ENCODE measurements at places on chromosomes 4 and X. TPM values are rescaled to one million over a fixed set of nuclear protein-coding genes. Genes with fewer than 3 reads are reported as not detected.

Gene PLAC1
- 0.17 TPM for total RNA-seq

Gene ANK2
- 95.1 TPM for total RNA-seq

Gene REELD1
- not detected for total RNA-seq

Gene TLR3
- 8.1 TPM for total RNA-seq

DNA sequence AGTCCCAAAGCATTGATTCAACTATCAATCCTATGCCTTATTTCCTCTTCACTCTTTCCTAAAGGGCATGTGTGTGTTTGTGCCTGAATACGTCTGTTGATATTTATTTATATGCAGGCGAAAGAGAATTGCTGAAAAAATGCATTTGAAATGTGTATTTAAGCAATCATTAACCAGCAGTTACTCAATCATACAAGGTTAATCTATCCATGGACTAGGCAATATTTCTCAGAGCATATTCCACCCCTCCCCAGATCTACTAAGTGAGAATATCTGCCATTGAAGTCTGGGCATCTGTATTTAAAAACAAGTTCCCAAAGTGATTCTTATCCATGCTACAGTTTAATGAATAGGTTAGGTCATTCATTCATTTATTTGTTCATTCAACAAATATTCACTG lies 113.6 kb downstream of the RASGEF1B start:
- H3K4me3 ChIP-seq: no peak overlapping the region
- no peaks in the 10 kb centered on the region for H3K36me3 ChIP-seq
- H3K4me1 ChIP-seq: peaks cover 2% of the 10 kb centered on the region

- peak overlapping the region; percentile 35 for H3K4me3 ChIP-seq
- H3K36me3 ChIP-seq: no peaks in the 10 kb centered on the region
- no peaks in the 10 kb centered on the region for H3K4me1 ChIP-seq
- no peak for DNase-seq
Observed at GRCh38 chr4:101791182-101791558, 640 bp downstream of the BANK1 start.

DNA sequence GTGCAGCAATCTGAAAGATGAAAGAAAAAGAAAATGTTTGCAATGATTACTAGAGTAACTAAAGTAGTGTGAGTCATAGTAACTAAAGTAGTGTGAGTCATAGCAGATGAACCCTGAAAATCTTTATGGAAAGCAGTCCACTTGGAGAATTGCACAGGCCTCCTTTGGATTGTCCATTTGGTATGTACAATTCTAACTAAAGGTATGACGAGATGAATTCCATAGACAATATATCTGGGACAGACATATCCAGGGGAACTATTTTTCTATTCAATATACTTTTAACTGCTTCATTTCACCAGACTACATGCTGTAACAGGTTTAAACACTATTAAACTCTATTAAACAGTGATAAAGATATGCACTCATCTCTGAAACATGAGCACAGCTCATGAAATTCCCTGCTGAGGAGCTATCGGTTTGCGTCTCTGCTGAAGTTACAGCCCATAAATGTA lies 798.7 kb downstream of the PCDH7 start:
- H3K4me3 ChIP-seq: no peak overlapping the region
- H3K27me3 ChIP-seq: no peaks in the 10 kb centered on the region
- H3K36me3 ChIP-seq: no peaks in the 10 kb centered on the region

- no peaks in the 10 kb centered on the region for H3K27me3 ChIP-seq
- no peak overlapping the region for H3K4me3 ChIP-seq
- DNase-seq: no peak
- no peaks in the 10 kb centered on the region for H3K4me1 ChIP-seq
Observed at GRCh38 chrX:2423282-2423681, 77.5 kb downstream of the DHRSX start.

- H3K36me3 ChIP-seq: no peaks in the 10 kb centered on the region
- H3K4me3 ChIP-seq: no peak overlapping the region
- no peak overlapping the region for H3K27ac ChIP-seq
- H3K4me1 ChIP-seq: no peaks in the 10 kb centered on the region
- no peaks in the 10 kb centered on the region for H3K27me3 ChIP-seq
Observed at GRCh38 chr4:80219301-80220025, 22.2 kb downstream of the PRDM8 start.

DNA sequence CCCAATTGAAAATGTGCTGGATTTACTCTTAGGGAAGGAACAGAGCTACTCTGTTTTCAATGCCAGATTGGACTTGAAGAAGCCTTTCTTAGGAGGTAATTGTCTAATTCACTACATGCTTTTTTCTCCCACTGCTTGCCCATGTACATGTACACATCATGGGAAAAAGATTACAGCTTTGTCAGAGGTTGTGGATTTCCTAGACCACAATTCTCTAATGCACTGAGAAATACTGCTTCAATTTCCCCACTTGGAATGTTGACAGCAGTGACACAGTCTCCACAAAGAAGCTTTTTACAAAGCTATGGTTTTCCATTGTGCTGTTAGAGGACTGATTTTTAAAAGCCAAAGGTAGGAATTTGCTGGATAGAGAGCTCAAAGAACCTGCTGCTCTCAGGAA lies 19.5 kb downstream of the ZAR1 start:
- H3K4me3 ChIP-seq: no peak overlapping the region
- H3K36me3 ChIP-seq: peaks cover 1% of the 10 kb centered on the region
- no peaks in the 10 kb centered on the region for H3K4me1 ChIP-seq
- no peaks in the 10 kb centered on the region for H3K27me3 ChIP-seq
- DNase-seq: peak; percentile 47

- H3K36me3 ChIP-seq: no peaks in the 10 kb centered on the region
- no peaks in the 10 kb centered on the region for H3K27me3 ChIP-seq
- H3K27ac ChIP-seq: no peak overlapping the region
- no peak for DNase-seq
Observed at GRCh38 chr4:61359301-61359700, 159.2 kb downstream of the ADGRL3 start.

- DNase-seq: no peak
- H3K4me3 ChIP-seq: no peak overlapping the region
- H3K27ac ChIP-seq: no peak overlapping the region
- H3K27me3 ChIP-seq: no peaks in the 10 kb centered on the region
- no peaks in the 10 kb centered on the region for H3K36me3 ChIP-seq
- no peaks in the 10 kb centered on the region for H3K4me1 ChIP-seq
Observed at GRCh38 chr4:67475155-67475554, 70.1 kb downstream of the CENPC start.

All from fibroblast of lung (primary cell).